ENCODE measurements at places on chromosomes 6 and 20. TPM values are rescaled to one million over a fixed set of nuclear protein-coding genes. Genes with fewer than 3 reads are reported as not detected.

NINL gene
- total RNA-seq: 1.8 TPM

SEL1L2 gene
- total RNA-seq: 1.4 TPM

TSPYL4 gene
- 30.5 TPM for total RNA-seq

TFAP2C gene
- 0.19 TPM for total RNA-seq

BANF2 gene
- not detected for total RNA-seq

LZTS3 gene
- 13.4 TPM for total RNA-seq

SCGN gene
- 1.6 TPM for total RNA-seq

FAM120B gene
- 20.1 TPM for total RNA-seq

IRAK1BP1 gene
- 4.7 TPM for total RNA-seq

EMILIN3 gene
- 4.2 TPM for total RNA-seq

HLA-DPB1 gene
- total RNA-seq: 34.1 TPM

CST7 gene
- 0.66 TPM for total RNA-seq

GMEB2 gene
- 5.3 TPM for total RNA-seq

TEAD3 gene
- total RNA-seq: 28.0 TPM

PACSIN1 gene
- total RNA-seq: 15.2 TPM

CTAGE9 gene
- not detected for total RNA-seq

ABCC10 gene
- 11.7 TPM for total RNA-seq

IL17A gene
- not detected for total RNA-seq

CYP39A1 gene
- total RNA-seq: 5.4 TPM

NOTCH4 gene
- total RNA-seq: 23.0 TPM

CDH4 gene
- 0.05 TPM for total RNA-seq
